Activated T-cell treated with anti-CD3 and anti-CD28 coated beads, Interleukin-2, amount 50 U/mL, for 24 hours (primary cell): ENCODE measurements at places on chromosomes 4 and X.

GRCh38 chrX:153055871-153056749 lies at the start of gene PNMA3:
Gene PNMA3, plus strand, starts transcription at chrX:153056470. Its CDS starts 586 bp downstream, at chrX:153057056.
- no peaks in the 10 kb centered on the region for H3K36me3 ChIP-seq
- no peak within 1 kb of the TSS for H3K4me3 ChIP-seq
- no peaks in the 10 kb centered on the region for H3K4me1 ChIP-seq
- no peak within 1 kb of the TSS for H3K27ac ChIP-seq
- DNase-seq, result no peak

DNA sequence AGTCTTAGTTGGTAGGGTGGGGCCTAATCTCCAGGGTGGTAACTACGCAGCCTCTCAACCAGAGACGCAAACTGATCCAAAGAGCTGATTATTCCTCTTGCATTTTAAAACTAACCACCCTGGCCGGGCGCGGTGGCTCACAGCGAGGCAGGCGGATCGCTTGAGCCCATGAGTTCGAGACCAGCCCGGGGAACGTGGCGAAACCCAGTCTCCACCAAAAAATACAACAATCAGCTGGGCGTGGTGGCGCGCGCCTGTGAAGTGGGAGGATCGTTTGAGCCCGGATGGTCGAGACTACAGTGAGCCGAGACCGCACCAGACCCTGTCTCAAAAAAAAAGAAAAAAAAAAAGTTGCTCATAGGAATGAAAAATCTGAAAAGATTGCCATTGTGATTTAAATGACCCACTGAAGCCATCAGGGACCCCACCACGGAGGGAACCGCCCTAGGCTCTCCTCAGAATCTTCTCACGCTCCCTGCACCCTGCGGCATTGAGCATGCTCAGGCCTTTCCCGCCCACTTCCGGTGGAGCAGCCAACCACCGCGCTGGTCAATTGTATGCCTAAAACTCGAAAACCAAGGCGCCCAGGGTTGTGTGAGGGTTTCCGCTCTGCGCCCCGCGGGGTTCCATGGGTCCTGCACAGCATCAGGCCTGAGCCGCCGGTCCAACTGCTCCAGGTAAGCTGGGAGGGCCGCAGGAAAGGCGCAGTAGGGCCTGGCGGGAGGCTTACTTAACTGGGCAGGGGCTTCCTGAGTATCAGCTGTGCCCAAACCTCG lies at the start of gene TRIM60:
Gene TRIM60, plus strand, starts transcription at position 564 of the 776 bp plus-strand sequence. CDS start 8,074 bp downstream, outside the sequence.
- H3K4me1 ChIP-seq, result no peaks in the 10 kb centered on the region
- peaks cover 6% of the 10 kb centered on the region for H3K27me3 ChIP-seq
- no peak within 1 kb of the TSS for H3K4me3 ChIP-seq
- no peak within 1 kb of the TSS for H3K27ac ChIP-seq
- no peaks in the 10 kb centered on the region for H3K36me3 ChIP-seq

- no peak overlapping the region for H3K4me3 ChIP-seq
- H3K27me3 ChIP-seq, result no peaks in the 10 kb centered on the region
Observed at GRCh38 chr4:3473996-3474765, 11.1 kb downstream of the DOK7 start.

GRCh38 chr4:171561419-171561818 lies 251.8 kb upstream of the GALNTL6 start:
- H3K4me3 ChIP-seq, result no peak overlapping the region
- no peaks in the 10 kb centered on the region for H3K4me1 ChIP-seq
- H3K27ac ChIP-seq, result no peak overlapping the region
- no peak for DNase-seq
- no peaks in the 10 kb centered on the region for H3K36me3 ChIP-seq

GRCh38 chr4:133148690-133149363 lies at the start of gene PCDH10:
Gene PCDH10, plus strand, starts transcription at chr4:133149294. Its CDS starts 847 bp downstream, at chr4:133150141.
- H3K4me3 ChIP-seq, result peak within 1 kb of the TSS; percentile 31
- DNase-seq, result no peak
- no peaks in the 10 kb centered on the region for H3K36me3 ChIP-seq
- H3K27ac ChIP-seq, result peak within 1 kb of the TSS; percentile 52
- peaks cover 22% of the 10 kb centered on the region for H3K4me1 ChIP-seq

- no peak for DNase-seq
- no peaks in the 10 kb centered on the region for H3K4me1 ChIP-seq
- H3K27me3 ChIP-seq, result no peaks in the 10 kb centered on the region
Observed at GRCh38 chr4:95363966-95364365, 184.8 kb downstream of the UNC5C start.

- DNase-seq, result no peak
- no peaks in the 10 kb centered on the region for H3K36me3 ChIP-seq
- H3K27me3 ChIP-seq, result no peaks in the 10 kb centered on the region
- H3K27ac ChIP-seq, result no peak overlapping the region
- no peak overlapping the region for H3K4me3 ChIP-seq
Observed at GRCh38 chr4:179116011-179116410, 1673.8 kb upstream of the AGA start.

GRCh38 chr4:169089004-169089403 lies 78.9 kb upstream of the CBR4 start:
- no peaks in the 10 kb centered on the region for H3K27me3 ChIP-seq
- H3K4me1 ChIP-seq, result no peaks in the 10 kb centered on the region
- no peak overlapping the region for H3K27ac ChIP-seq
- no peaks in the 10 kb centered on the region for H3K36me3 ChIP-seq
- DNase-seq, result no peak

DNA sequence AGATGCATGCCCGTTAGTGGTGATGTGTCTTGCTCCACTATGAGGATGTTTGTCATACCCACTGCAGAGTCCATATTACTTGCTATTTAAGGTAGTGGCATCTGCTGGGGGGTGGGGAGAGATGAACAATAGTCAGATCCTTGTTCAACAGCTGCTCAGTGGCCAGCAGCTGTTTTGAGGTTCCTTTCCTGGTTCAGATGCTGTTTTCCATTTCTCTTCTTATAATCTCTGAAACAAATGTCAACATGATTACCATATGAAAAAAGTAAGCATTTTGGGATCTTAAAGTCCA lies 1567.9 kb upstream of the TENM3 start:
- no peak overlapping the region for H3K4me3 ChIP-seq
- H3K36me3 ChIP-seq, result no peaks in the 10 kb centered on the region
- no peaks in the 10 kb centered on the region for H3K4me1 ChIP-seq
- no peak overlapping the region for H3K27ac ChIP-seq
- H3K27me3 ChIP-seq, result no peaks in the 10 kb centered on the region

DNA sequence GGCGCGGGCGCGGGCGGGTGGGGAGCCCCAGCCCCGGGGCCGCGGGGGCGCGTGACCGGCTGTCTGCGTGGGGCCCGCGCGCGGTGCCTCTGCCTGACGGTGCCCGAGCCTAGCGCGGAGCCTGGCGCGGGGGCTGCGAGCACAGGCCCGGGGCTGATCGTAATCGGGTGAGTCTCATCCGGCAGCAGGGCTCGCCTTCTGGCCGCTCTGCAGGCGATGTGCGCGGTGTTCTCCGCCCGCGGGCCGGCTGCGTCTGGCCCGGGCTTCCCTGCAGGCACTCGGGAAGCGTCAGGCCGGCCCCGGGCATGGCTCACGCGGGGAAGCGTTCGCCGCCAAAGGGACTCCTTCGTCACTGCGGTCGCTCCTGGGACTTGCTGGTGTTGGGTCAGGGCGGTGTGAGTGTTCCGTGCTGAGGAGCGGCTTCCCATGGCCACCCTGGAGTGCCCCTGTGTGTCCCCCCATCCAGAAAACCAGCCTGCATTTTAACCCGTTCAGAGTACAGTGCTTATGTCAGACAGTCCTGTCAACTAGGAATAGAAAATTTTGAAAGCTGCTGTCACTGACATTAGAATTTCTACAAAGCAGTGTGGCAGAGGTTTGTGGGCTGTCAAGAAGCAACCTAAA lies 40.6 kb downstream of the FAM149A start:
- H3K4me1 ChIP-seq, result peaks cover 10% of the 10 kb centered on the region
- H3K27me3 ChIP-seq, result peaks cover 59% of the 10 kb centered on the region
- peak overlapping the region; percentile 66 for H3K4me3 ChIP-seq
- peak; percentile 33 for DNase-seq

GRCh38 chrX:43087830-43088229 lies 309.9 kb upstream of the PPP1R2C start:
- no peak for DNase-seq
- no peak overlapping the region for H3K27ac ChIP-seq
- peaks cover 10% of the 10 kb centered on the region for H3K27me3 ChIP-seq
- no peak overlapping the region for H3K4me3 ChIP-seq
- H3K36me3 ChIP-seq, result no peaks in the 10 kb centered on the region

DNA sequence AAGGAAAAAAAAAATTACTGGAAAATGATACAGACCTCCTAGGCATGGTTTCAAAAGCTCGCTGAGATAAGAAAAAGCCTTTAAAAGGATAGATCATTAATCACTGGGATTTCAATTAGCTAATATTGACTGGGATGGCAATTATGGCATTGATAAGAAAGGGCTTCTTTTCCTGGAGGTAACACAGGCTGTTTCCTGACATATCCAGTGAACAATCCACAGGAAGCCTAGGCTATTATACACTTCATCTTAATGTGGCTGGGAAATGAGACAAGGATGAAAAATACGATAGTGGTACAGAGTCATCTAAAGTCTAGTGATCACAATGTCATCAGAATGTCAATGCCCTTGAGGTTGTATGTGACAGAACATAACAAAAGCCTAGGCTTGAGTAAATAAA lies 1579.3 kb downstream of the C4orf33 start:
- no peak overlapping the region for H3K27ac ChIP-seq
- no peaks in the 10 kb centered on the region for H3K4me1 ChIP-seq
- no peak overlapping the region for H3K4me3 ChIP-seq
- H3K27me3 ChIP-seq, result no peaks in the 10 kb centered on the region
